Bone marrow (tissue), 2 donors: ENCODE measurements at places on chromosomes 4 and X.

DNA sequence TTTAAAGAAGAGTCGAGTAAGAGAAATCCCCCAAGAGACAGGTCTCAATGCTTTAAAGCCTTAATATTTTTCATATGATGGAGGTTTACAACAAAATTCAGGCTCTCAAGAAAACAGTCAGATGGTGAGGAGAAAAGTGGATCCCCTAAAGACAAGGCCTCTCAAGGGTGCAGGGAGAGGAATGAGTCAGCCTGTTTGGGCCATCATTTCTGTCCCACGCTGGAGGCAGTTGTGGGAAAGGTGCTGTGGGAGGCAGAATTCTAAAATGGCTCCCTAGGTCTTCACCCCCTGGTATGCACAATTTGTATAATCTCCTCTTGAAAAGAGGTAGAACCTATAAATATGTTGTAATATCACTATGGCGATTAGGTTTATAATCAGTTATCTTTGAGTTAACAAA lies 4.6 kb upstream of the TIFA start:
- DNase-seq: no peak

DNA sequence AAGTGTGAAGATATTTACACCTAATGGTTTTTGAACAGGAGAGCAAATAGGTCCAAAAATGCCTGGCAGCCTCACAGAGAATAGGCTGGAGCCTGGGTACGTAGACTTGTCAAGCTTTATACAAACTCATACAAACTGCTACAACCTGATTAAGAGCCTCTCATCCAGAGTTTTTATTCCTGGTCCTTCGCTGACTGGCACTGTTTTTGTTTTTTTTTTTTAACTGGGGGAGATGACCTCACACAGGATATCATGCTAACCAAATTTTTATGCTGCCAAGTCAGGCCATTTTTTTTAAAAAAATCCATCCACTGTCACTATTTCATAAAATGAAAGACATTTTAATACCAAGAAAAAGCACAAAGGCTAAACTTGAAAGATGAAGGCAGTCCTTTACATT lies 1.9 kb downstream of the FAM114A1 start:
- DNase-seq: no peak

DNA sequence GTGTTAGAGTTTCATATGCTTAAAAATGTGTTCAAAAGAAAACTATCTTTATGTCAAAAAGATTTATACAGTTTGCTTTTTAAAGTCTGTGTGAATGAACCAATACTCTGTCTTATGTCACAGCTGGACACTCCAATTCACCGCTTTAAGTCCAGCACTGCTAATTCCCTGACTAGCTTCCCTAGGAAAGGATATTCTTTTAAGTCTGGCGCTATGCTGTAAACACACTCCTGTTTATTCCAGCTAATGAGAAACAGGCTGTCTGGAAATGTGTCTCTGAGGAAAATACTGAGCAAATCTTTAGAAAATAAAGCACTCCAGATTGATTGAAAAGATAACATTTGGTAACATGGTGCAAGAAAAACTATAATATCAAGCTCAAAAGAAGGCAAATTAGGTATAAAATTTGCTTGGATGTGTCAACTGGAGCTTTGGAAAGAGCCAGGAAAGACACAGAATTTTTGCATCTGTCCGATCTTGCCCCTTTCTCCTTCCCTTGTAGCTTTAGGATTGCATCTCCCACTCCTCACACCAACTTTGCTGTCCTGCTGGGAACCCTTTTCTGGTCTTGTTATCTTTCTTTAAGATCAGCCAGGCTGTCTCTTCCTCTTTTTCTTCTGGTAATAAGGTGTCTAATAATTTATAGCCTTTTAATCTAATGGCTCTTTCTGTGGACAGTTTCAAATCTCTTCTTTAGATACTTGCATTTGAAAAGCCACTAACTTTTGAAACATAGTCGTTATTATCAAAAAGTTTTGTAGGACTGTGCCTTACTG lies 40.9 kb upstream of the VEGFC start:
- DNase-seq: no peak

DNA sequence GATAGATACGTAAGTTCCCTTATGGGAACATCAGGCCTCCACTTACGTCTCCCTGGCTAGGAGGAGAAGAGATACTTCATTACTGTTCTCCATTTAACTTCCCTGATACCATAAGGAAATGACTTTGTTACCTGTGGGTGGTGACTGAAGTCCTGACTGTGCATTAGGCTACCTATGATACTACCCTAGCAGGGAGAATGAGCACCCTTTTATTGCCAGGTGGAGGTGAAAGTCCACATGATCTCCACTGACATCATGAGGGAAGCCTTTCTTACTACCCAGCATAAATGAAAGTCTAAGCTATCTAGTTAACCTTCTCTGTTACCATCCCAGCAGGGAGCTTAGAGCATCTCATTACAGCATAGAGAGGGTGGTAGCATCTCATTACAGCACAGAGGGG lies 24.4 kb upstream of the LAMTOR3 start:
- DNase-seq: no peak

DNA sequence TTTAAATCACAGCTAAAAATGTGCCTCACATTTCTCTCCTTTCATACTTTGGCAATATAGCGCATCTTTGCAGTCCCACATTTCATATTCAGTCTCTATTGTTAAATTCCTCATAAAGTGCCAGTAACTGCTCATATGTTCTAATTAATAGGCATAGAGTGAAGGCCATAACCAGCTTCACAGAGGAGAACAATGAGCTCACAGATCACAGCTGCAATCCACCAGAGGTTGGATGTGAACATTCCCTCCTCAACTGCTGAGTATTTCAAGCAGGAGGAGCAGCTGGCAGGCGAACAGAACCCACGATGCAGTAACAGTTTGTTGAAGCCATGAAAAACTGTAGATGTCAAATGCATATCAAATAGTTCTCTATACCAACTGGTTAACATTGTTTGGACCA lies 2088.7 kb upstream of the AGA start:
- DNase-seq: no peak
